Suprapubic skin (tissue), 4 donors: ENCODE measurements at places on chromosomes 11 and 22. TPM values are rescaled to one million over a fixed set of nuclear protein-coding genes. Genes with fewer than 3 reads are reported as not detected.

Gene KDM4E
- total RNA-seq = not detected

Gene HIKESHI
- 27.2 TPM for total RNA-seq

Gene UPK3A
- total RNA-seq = not detected

Gene APOL4
- total RNA-seq = 5.6 TPM

Gene MS4A6A
- total RNA-seq = 8.0 TPM

Gene GRAP2
- total RNA-seq = 0.16 TPM

Gene WNT7B
- 41.6 TPM for total RNA-seq

Gene KRTAP5-9
- 0.55 TPM for total RNA-seq

Gene RNF121
- 22.6 TPM for total RNA-seq

Gene MICAL3
- 34.8 TPM for total RNA-seq

Gene ANGPTL5
- total RNA-seq = 0.73 TPM

- peaks cover 15% of the 10 kb centered on the region for H3K4me1 ChIP-seq
- H3K4me3 ChIP-seq = no peak overlapping the region
- H3K36me3 ChIP-seq = no peaks in the 10 kb centered on the region
- H3K27me3 ChIP-seq = no peaks in the 10 kb centered on the region
- no peak overlapping the region for H3K27ac ChIP-seq
- DNase-seq = no peak
Observed at GRCh38 chr11:46528445-46529094, 65.3 kb downstream of the AMBRA1 start.

DNA sequence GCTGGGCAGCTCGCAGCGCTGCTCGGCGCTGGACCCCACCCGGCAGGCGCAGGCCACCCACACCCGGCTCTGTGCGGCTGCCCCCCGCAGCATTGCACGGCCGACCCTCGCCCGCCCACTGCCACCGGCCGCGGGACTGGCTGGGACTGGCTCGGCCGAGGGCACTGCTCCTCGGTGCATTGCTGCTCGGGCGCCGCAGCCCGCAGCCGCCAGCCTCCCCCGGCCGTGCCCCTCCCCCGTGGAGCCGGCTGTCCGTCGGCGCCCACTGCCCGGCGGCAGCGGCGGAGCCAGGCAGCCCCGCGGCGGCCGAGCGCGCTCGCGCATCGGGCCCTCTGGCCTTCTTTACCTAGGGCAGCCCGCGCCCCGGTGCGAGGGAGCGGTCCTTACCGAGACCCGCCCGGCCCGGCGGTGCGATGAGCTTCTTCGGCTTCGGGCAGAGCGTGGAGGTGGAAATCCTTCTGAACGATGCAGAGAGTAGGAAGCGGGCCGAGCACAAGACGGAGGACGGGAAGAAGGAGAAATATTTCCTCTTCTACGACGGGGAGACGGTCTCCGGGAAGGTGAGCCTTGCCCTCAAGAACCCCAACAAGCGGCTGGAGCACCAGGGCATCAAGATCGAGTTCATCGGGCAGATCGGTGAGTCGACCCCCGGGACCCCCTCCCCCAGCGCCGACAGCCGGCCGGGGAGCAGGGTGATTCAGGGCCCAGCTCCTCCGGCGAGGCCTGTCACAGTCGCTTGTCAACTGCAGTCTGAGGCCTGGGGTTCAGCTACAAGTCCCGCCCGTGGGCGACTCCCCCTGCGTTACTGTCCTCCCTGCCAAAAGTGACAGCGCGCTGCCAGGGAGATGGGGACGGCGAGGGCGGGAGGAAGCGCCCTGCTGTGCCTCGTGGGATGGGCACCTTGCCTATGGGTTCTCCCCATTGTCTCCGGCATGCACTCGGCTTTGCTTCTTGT is 516 bp downstream of the VPS26B start:
- H3K4me1 ChIP-seq = peaks cover 55% of the 10 kb centered on the region
- DNase-seq = peak; percentile 80
- H3K4me3 ChIP-seq = peak overlapping the region; percentile 96
- no peaks in the 10 kb centered on the region for H3K27me3 ChIP-seq
- H3K27ac ChIP-seq = peak overlapping the region; percentile 96

GRCh38 chr11:128022007-128022368 is 565.4 kb downstream of the ETS1 start:
- DNase-seq = no peak
- H3K27me3 ChIP-seq = no peaks in the 10 kb centered on the region
- no peaks in the 10 kb centered on the region for H3K36me3 ChIP-seq

GRCh38 chr11:34292111-34292510 is 65.7 kb downstream of the ABTB2 start:
- no peaks in the 10 kb centered on the region for H3K4me1 ChIP-seq
- no peaks in the 10 kb centered on the region for H3K36me3 ChIP-seq
- H3K4me3 ChIP-seq = no peak overlapping the region
- H3K27me3 ChIP-seq = no peaks in the 10 kb centered on the region
- no peak for DNase-seq
- H3K27ac ChIP-seq = no peak overlapping the region

GRCh38 chr11:60918939-60919265 is 4.9 kb downstream of the TMEM109 start:
- no peaks in the 10 kb centered on the region for H3K27me3 ChIP-seq
- peaks cover 35% of the 10 kb centered on the region for H3K36me3 ChIP-seq
- DNase-seq = no peak
- peaks cover 60% of the 10 kb centered on the region for H3K4me1 ChIP-seq
- no peak overlapping the region for H3K27ac ChIP-seq

- H3K27me3 ChIP-seq = no peaks in the 10 kb centered on the region
- H3K4me1 ChIP-seq = no peaks in the 10 kb centered on the region
- H3K36me3 ChIP-seq = peaks cover 45% of the 10 kb centered on the region
- H3K27ac ChIP-seq = no peak overlapping the region
Observed at GRCh38 chr11:11931461-11932055, 76.9 kb downstream of the DKK3 start.

- no peaks in the 10 kb centered on the region for H3K36me3 ChIP-seq
- peak overlapping the region; percentile 48 for H3K27ac ChIP-seq
- no peak overlapping the region for H3K4me3 ChIP-seq
- DNase-seq = no peak
Observed at GRCh38 chr11:27088353-27088752, 47.7 kb downstream of the BBOX1 start.

GRCh38 chr11:75268626-75269366 is 28.2 kb downstream of the TPBGL start:
- H3K27me3 ChIP-seq = no peaks in the 10 kb centered on the region
- H3K36me3 ChIP-seq = peaks cover 58% of the 10 kb centered on the region
- no peaks in the 10 kb centered on the region for H3K4me1 ChIP-seq
- H3K4me3 ChIP-seq = no peak overlapping the region
- H3K27ac ChIP-seq = no peak overlapping the region
- no peak for DNase-seq

GRCh38 chr22:44620129-44620840 is 81.7 kb upstream of the PRR5 start:
- no peaks in the 10 kb centered on the region for H3K36me3 ChIP-seq
- DNase-seq = peak; percentile 81
- H3K27me3 ChIP-seq = peaks cover 21% of the 10 kb centered on the region

GRCh38 chr11:93039531-93040240 is 70.2 kb downstream of the MTNR1B start:
- no peak overlapping the region for H3K4me3 ChIP-seq
- H3K4me1 ChIP-seq = no peaks in the 10 kb centered on the region
- DNase-seq = no peak
- no peak overlapping the region for H3K27ac ChIP-seq

DNA sequence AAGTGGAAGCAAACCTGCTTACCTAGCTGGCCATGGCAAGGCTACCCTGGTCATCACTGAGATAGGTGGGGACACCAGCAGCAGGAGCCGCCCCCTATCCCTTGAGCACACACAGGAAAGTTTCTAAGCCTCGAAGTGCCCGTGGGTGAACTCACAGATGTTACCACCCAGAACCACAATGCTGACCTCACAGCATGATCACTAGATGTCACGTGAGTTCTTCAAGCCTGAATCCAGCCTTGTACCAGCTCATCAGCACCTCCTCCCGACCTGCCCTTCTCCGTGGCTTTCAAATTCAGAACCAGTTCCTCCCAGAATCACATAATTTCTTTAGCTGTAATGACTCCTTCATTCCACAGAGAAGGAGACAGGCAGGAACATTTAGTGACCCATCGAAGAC is 24.7 kb upstream of the TIMP3 start:
- H3K27me3 ChIP-seq = no peaks in the 10 kb centered on the region
- H3K27ac ChIP-seq = no peak overlapping the region
- H3K36me3 ChIP-seq = no peaks in the 10 kb centered on the region
- peaks cover 4% of the 10 kb centered on the region for H3K4me1 ChIP-seq
- DNase-seq = no peak

- DNase-seq = no peak
- H3K27me3 ChIP-seq = no peaks in the 10 kb centered on the region
- H3K4me1 ChIP-seq = peaks cover 11% of the 10 kb centered on the region
Observed at GRCh38 chr11:128621601-128622501, 34.5 kb upstream of the ETS1 start.

- no peak for DNase-seq
- H3K4me1 ChIP-seq = no peaks in the 10 kb centered on the region
- H3K4me3 ChIP-seq = no peak overlapping the region
- no peaks in the 10 kb centered on the region for H3K36me3 ChIP-seq
Observed at GRCh38 chr11:126899961-126900748, 100.4 kb downstream of the KIRREL3 start.

DNA sequence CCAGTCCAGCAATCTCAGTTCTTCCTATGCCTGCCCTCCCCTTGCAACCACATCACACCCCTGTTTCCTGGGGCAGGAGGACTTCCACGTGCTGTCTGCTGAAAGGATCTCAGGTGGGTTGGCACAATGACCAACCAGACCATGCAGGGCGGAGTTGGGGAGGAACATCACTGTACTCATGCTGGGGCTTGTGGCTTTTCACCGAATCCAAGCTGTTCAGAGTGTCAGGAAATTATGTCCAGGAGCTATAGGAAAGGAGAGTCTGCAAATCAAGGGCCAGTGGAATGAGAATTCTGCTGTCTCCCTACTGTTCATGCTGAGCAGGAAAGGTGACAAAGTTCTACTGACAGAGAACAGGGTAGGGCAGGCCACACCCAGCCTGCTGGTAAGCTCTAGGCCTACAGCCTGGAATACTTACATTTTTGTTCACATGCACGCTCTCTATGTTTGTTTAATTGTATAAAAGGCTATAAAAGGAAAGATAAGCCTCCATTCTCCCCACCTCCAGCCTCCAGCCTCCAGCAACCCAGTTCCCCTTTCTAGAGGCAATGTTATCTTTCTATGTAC is 1.7 kb upstream of the PLAAT2 start:
- peaks cover 44% of the 10 kb centered on the region for H3K4me1 ChIP-seq
- H3K36me3 ChIP-seq = no peaks in the 10 kb centered on the region
- H3K4me3 ChIP-seq = no peak overlapping the region
- no peaks in the 10 kb centered on the region for H3K27me3 ChIP-seq
- peak overlapping the region; percentile 67 for H3K27ac ChIP-seq

- no peaks in the 10 kb centered on the region for H3K36me3 ChIP-seq
- no peak overlapping the region for H3K4me3 ChIP-seq
- peaks cover 49% of the 10 kb centered on the region for H3K4me1 ChIP-seq
- no peak for DNase-seq
Observed at GRCh38 chr11:11856638-11857037, 14.9 kb downstream of the USP47 start.

DNA sequence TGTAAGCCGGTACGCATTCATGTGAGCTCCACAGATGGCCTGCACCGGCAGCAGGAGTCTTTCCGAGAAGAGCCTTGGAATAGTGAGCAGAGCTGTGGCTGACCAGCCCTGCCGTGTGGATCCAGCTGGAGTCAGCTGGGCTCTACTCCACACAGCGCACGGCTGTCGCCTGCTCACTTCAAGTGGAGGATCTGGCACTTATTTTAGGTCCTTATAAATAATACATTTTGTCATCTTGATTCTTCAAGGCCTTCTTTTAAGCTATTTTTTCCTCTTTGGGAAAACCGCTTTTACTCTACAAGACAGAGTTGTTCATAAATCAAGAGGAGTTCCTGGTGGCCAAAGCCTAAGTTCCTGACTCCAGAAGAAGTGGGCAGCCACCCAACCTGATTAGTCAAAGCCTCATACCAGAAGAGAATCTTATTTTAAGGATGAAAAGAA is 93.8 kb downstream of the KCNC1 start:
- H3K27ac ChIP-seq = no peak overlapping the region
- H3K27me3 ChIP-seq = no peaks in the 10 kb centered on the region
- DNase-seq = no peak
- no peaks in the 10 kb centered on the region for H3K36me3 ChIP-seq
- no peaks in the 10 kb centered on the region for H3K4me1 ChIP-seq
- H3K4me3 ChIP-seq = no peak overlapping the region

DNA sequence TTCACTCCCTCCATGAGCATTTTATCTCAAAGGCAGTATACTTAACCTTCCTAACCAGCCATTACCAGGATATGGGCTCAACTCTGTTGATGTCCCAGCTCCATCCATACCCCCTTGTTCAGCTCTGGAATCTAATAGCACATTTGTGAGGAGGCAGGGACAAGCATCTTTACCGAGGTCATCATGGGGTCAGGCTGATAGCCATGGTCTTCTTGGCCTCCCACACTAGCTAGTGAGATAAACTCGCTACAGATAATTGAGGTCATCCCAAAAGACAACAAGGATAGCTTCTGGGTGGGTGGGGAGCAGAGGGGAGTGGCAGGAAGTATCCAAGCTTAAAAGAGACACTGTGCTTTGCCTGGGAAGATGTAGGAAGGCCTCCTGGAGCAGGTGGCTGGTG is 141.6 kb upstream of the RASSF10 start:
- H3K27ac ChIP-seq = no peak overlapping the region
- DNase-seq = no peak
- H3K36me3 ChIP-seq = no peaks in the 10 kb centered on the region
- H3K4me3 ChIP-seq = no peak overlapping the region
- H3K27me3 ChIP-seq = no peaks in the 10 kb centered on the region
- peaks cover 7% of the 10 kb centered on the region for H3K4me1 ChIP-seq

- H3K27me3 ChIP-seq = no peaks in the 10 kb centered on the region
- no peaks in the 10 kb centered on the region for H3K4me1 ChIP-seq
- no peak for DNase-seq
Observed at GRCh38 chr11:108997826-108998225, 333.0 kb downstream of the DDX10 start.

DNA sequence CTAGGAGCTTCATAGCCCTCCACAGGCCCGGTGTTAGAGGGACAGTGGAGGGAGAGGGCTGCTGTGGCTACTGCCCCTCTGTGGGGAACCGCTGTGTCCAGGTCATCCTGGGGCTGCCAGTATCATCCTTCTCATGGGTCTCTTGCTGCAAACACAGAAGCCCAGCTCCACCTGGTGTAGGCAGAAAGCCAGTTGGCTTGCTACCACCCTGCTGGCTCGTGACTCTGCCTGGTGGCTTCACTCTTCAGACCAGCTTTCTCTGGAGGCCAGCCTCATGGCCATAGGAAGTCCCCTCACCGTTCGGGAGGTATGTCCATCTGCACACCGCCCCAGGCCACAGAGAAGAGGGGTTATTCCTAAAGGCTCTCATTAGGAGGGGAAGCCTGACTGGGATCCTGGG is 19.4 kb upstream of the SUSD2 start:
- DNase-seq = no peak
- no peaks in the 10 kb centered on the region for H3K27me3 ChIP-seq
- H3K27ac ChIP-seq = no peak overlapping the region
- peaks cover 37% of the 10 kb centered on the region for H3K36me3 ChIP-seq
